Activated T-helper 1 cell treated with anti-CD3 and anti-CD28 coated beads, Interleukin-2, amount 50 U/mL, for 16 hours (primary cell): ENCODE measurements at places on chromosomes 11 and 22.
A peak's percentile ranks its signal among the peaks of the same experiment; 100 is the strongest.

GRCh38 chr22:33971561-33971961 is 51.3 kb upstream of the LARGE1 start:
- DNase-seq = no peak

- no peak for DNase-seq
Observed at GRCh38 chr22:35159343-35159742, 93.4 kb downstream of the ISX start.

DNA sequence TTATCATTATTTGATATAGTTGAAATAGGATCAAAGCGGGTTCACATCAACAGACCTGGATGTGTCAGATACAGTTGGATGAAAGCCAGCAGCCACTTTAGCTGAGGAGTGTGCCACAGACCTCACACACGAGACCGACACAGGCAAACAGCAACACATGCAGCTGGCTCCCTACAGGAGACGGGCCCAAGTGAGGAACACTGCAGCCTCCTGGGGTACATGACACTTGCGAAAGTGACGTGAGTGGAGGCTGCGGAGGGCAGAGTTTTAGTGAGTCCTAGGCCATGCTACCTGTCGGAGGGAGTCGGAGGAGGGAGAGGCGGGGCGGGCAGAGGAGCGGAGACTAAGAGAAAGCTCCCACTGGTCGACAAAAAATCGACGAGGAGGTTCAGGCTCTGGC is 100.9 kb upstream of the BID start:
- no peak for DNase-seq

DNA sequence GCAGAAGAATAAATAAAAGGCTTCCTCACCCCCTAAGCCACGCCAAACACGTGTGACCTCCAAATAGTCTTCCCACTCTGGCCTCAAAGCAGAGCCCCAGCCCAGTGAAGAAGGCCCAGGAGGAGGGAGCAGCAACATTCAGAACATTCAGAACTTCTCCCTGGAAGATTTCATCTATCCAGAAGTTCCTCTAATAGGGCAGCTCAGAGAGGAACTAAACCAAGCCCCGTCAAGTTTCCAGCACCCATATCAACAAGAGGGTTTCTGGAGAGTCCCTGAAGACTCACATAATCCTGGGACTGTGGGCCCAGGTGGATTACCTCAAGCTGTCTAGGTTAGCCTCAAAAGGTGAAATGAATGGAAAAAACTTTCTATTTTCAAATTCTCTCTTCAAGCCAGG is 39.4 kb downstream of the PC start:
- DNase-seq = no peak

DNA sequence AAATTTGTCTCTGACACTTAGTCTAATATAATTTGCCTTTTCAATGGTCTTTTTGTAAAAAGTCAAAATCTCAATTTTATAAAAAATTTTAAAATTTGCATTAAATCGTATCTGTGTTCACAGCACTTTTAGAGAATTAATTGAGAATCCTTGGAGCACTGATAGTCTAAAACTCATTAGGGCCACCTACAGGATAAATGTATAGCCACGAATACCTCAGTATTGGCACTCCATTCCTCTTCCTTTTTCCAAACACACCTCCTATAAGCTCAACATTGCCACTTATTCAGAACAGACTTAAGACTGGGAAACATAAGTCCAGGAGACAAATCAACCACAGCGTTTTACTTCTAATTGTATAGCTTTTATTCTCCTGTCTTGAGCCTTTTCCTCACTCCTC is 776.0 kb upstream of the ARHGAP42 start:
- no peak for DNase-seq

DNA sequence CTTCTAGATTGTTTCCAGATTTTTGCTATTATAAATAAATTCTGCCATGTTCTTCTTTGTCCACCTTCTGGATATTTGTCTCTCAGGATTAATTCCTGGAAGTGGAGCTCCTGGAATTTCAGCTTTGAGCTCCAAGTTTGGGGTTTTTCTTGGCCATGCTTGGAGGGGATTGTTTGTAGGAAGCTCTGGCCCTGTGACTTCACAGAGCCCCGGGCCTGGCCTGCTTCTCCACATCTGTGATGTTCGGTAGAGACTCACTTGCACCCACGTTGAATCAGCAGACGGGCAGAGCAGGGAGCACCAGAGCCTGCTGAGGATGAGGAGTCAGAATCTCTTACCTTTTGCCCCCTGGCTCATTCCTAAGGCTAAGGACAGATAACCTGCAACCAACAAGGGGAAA is 35.7 kb downstream of the LRRC32 start:
- DNase-seq = no peak

DNA sequence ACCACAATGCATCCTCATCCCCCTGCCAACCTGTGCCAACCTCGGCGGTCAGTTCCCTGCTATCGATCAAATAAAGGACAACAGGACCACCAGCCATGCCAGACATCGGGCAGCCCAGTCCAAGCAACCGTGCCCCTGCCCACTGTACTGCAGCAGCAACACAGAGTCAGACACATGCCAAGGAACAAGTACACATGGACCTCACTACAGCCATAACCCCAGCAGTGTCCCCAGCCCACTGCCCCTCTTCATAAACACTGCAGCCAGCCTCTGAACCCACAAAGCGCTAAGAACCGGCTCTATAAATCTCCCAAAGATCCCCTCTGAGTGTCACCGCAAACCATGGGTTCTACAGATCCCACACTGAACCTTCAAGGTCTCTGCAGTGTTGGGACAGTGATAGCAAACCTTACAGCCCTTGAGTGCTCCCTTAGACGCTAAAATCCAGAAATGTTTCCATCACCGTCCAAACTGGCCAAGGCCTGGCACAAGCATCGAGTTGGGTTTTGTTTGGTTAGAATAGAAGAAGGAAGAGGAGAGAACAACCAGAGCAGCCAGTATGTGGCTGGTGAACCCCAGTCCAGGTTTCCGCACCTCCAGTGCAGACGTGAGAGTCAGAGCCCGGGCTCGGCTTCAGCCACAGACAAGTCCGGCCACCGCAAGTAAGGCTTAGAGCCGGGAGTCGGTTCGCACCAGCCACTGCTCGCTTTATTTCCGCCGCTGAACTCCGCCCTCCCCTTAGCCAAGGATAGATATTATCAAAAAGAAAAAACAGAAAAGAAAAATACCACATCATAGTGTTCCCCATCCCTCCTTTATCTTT is 7.9 kb downstream of the PAX6 start:
- DNase-seq = no peak

DNA sequence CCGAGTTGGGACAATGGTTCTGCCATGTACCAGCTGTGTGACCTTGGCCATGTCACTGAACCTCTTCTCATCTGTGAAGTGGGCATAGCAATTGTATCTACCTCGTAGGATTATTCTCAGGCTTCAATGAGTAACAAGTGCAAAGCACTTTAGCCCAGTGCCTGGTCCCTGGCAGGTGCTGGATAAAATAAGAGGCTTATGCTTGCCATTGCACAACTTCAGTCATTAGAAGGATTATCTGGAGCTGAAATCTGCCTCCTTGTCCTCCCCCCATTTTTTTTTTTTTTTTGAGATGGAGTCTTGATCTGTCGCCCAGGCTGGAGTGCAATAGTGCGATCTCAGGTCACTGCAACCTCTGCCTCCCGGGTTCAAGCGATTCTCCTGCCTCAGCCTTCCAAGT is 7.2 kb downstream of the SMTNL1 start:
- DNase-seq = no peak

GRCh38 chr11:88544656-88545280 is 207.2 kb upstream of the CTSC start:
- no peak for DNase-seq

DNA sequence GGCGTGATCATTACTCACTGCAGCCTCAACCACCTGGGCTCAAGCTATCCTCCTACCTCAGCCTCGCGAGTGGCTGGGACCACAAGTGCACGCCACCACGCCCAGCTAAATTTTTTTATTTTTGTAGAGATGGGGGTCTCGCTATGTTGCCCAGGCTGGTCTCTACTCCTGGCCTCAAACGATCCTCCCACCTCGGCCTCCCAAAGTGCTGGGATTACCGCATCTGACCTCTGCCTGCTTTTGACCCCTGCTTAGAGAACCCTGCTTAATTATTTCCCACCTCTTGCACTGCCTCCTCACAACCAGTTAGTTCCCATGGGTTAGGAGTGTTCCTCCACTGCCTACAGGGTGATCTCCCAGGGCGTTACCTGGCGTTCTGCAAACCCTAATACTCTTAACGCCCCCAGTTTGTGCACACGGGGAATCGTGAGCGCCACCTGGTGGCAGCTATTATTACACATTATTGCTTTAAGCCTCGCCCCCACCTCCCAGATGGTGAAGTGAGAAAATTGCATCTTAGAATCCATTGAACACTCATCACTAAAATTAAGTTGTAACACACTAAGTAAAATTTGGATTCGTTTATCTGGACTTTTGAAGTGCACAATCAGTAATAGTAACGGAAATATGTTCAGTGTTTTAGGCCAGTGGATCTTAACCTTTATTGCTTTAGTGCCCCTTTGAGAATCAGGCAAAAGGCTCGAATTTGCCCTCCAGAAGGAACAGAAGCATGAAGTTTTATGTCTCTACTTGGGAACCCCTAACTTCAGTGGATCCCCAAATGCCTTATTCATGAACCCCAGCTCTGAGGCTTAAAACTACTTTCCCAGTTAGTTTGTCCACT is 61.4 kb upstream of the ASPHD2 start:
- peak; percentile 24 for DNase-seq

DNA sequence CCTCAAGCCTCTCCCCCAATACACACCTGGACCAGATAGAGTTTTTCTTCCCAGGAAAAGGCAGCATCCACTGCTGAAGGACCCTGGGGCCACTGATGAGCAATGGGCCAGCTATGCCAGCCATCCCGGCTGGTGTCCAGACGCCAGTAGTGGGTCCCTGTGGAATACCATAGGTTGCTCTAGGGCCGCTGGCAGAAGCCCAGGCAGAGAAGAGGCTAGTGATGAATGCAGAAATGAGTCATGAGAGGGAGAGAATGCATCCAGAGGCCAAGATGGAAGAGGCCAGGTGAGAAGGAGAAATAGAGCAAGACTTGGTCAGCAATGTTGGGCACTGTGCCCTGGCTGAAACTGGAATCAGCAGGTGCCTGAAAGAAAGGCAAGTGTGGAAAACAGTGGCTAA is 8.9 kb downstream of the HPX start:
- DNase-seq = no peak

GRCh38 chr11:121268581-121268980 is 24.0 kb upstream of the SC5D start:
- DNase-seq = no peak

GRCh38 chr11:44590769-44591168 is 25.3 kb downstream of the CD82 start:
- DNase-seq = no peak

DNA sequence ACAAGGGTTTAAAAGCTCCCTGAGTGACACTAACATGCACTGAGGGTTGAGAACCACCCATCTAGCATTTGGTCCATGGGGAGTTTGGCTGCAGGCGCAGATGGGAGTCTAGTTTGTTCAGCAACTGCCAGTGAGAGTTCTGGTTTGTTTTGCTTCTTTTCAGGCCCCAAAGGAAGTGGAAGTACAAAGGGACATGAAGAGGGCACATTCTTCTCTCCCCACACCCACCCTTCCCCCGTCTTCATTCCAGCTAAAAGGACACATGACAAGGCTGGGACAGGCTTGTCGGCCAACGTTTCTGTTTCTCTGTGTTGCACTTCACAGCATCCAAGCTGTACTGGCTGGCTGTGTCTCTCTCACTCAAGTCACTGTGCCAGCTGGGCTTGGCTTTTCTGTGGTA is 8.2 kb upstream of the ENDOD1 start:
- DNase-seq = no peak
